ENCODE measurements at places on chromosomes 7 and 10. TPM values are rescaled to one million over a fixed set of nuclear protein-coding genes. Genes with fewer than 3 reads are reported as not detected.
A peak's percentile ranks its signal among the peaks of the same experiment; 100 is the strongest.

DNA sequence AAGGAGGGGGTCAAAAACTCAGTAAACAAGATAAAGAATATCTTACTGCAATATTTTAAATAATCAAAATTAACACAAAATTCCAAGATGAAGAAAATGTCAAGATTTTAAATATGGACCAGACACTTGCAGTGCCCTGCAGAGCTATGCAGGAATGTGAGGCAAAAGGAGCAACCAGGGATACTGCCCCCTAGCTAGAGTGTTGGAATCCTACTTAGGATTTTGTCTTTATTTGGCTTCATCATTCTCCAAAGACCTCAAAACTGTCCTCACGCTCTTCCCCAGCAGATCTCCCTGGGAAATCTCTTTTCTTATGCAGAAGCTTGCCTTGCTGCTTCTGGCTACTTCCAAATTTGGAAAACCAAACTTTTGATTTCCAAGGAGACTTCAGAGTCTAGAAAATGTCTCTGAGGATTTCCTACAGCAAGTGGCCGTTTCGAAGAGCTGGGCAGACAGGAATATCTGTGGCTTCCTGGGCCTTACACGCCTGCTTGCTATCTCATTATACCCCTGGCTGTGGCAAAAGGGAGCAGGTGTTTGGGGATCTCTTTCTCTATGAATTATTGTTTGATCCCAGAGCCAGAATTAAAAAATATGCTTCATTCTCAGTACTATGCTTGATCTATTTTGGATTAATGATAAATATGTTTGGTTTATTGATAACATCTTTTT is 232.2 kb upstream of the BMPER start:
- DNase-seq: no peak

- DNase-seq: no peak
Observed at GRCh38 chr10:4285121-4285520, 500.1 kb upstream of the KLF6 start.

GRCh38 chr10:47316131-47316530 is 6.1 kb upstream of the GDF2 start:
- peak; percentile 6 for DNase-seq

GRCh38 chr10:34415039-34415438 is 400.1 kb downstream of the PARD3 start:
- no peak for DNase-seq

DNA sequence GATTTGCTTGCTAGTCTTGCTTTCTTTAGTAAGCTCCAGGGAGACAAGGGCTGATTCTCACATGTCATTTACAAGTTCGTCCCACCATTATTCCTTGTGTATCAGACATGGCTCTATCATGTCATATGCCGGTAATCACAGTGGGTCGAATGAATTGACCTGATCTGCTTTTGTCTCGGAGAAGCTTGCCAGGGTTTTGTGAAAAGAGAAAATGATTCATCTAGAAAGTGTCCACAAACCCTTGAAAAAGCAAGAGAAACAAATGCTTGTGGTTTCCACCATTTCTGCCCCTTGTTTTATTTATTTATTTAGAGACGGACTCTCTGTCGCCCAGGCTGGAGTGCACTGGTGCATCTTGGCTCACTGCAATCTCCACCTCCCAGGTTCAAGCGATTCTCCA is 278.5 kb downstream of the TCF7L2 start:
- DNase-seq: no peak

- no peak for DNase-seq
Observed at GRCh38 chr7:75738604-75738974, at the start of gene HIP1. Gene HIP1 (minus strand): TSS chr7:75738941. CDS start chr7:75738920, 21 bp downstream.

- DNase-seq: no peak
Observed at GRCh38 chr7:13602036-13602435, 387.4 kb downstream of the ETV1 start.

The LIPM gene
- total RNA-seq: not detected

The HHEX gene
- 12.2 TPM for total RNA-seq

The CALHM3 gene
- not detected for total RNA-seq

DNA sequence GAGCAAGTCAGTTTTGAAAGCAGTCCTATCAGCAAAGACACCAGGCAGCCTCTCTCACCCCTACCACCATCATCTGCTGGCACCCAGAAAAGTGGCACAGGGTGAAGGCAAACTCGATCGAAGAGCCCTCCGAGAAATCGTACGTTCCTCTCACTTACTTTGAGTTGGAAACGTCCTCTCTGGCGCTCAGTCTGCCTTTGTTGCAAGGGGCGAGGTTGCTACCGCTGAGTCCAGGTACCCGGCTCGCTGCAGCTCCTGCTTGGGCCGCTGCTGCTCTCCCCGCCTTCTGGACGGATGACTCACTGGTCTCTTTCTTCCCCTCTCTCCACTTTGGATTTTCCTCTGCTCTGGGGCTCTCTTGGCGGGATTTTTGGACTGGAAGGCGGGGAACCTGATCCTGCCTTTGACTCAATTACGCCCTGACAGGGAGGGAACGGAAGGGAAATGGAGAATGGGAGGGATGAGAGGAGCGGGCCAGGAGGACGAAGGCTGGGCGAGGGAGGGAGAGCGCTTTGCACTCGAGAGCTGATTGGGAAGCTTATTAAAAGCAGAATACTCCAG is at the start of gene PTN:
Gene PTN (minus strand): TSS at position 453 of the 561 bp plus-strand sequence. CDS start 88,760 bp downstream, outside the sequence.
- DNase-seq: no peak

GRCh38 chr10:23351926-23352519 is 7.4 kb upstream of the C10orf67 start:
- DNase-seq: no peak

DNA sequence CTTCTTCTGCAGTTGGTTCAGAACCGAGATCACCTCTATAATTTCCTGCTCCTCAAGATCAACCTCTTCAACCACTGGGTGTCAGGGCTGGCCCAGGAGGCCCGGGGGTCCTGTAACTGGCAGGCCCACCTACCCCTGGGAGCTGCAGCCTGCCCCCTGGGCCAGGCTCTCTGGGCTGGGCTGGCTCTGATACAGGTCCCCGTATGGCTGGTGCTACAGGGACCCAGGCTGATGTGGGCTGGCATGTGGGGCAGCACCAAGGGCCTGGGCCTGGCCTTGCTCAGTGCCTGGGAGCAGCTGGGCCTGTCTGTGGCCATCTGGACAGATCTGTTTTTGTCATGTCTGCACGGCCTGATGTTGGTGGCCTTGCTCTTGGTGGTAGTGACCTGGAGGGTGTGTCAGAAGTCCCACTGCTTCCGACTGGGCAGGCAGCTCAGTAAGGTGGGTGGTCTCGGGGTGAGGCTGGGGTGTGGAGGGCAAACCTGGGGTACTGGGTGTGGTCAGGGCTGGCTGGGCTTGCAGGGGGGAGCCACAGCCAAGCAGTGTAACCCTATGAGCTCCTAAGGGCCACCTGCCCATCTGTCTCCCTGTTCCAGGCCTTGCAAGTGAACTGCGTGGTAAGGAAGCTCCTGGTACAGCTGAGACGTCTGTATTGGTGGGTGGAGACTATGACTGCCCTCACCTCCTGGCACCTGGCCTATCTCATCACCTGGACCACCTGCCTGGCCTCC is 4.2 kb downstream of the TMEM270 start:
- DNase-seq: no peak

The VPS37D gene
- 1.4 TPM for total RNA-seq

GRCh38 chr7:77661816-77662215 is 34.4 kb upstream of the RSBN1L start:
- no peak for DNase-seq

DNA sequence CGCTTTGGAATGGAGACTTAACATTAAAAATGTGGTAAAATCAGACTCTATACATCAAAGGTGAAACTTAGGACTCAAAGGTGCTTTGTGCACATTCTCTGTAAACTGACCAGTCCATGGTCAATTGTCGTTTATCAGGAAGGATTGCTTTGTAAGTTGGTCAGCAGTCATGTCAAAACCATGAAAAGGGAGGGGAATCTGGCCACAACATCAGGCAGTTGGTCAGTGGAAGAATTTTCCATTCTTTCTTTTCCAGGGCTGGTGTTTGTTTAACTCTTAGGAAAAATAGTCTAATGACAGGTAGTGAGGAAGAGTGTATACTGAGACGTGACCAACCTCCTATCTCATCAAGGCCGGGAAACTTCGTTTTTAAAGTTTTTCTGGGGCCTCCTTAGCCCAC is 226.5 kb downstream of the ADK start:
- DNase-seq: no peak

DNA sequence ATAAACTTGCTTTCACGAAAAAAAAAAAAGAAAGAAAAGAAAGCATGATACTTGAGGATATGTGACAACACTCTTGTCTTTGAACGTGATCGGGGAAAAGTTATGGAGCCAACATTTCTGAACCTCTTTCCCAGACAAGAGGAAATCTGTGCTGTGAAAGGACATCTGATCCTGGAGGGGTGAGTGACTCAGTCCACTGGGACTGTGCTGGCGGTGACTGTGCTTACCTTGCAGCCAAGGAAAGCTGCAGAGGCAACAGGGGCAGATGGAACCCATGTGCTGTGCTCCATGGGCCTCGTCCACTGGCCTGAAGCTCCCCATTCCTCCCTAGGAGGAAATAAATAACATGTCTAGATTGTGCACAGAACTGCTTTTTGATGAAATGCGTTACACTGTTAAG is 116.5 kb upstream of the RAB11FIP2 start:
- no peak for DNase-seq

- no peak for DNase-seq
Observed at GRCh38 chr7:55565681-55566080, 6.6 kb downstream of the VOPP1 start.

DNA sequence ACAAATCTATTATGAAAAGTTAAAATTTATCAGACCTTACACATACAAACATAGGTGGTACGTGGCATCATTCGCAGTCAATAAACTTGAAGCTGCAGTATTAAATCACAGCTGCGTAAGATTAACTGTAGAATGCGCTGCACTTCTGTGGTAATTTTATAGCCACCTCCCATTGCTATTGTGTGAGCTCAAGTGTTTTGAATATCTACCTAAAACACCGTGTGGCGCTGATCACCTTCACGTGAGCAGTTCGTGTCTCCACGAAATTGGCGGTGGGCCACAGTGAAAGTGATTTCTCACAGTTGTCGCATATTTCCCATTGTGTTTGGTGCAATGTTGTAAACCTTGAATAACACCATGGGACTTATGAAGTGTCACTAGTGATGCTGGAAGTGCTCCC is 102.8 kb downstream of the PLPP4 start:
- DNase-seq: no peak

DNA sequence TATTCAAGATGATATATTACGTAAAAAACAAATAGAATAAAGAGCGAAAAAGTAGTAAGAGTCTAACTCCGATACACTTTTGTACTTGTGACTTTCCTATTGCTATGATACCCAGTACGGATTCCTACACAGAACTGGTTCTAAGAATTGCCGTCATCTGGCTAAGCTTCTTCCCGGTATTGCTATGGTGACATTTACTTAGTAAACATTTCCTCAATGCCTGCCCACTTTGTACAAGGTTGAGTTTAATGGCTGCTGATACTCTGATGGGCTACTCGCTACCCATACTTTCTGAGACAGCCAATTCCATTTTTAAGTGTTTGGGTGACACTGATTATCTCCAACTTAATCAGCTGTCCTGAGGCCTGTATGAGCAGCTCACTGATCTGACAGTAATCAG is 55.6 kb downstream of the OSBPL3 start:
- DNase-seq: no peak

DNA sequence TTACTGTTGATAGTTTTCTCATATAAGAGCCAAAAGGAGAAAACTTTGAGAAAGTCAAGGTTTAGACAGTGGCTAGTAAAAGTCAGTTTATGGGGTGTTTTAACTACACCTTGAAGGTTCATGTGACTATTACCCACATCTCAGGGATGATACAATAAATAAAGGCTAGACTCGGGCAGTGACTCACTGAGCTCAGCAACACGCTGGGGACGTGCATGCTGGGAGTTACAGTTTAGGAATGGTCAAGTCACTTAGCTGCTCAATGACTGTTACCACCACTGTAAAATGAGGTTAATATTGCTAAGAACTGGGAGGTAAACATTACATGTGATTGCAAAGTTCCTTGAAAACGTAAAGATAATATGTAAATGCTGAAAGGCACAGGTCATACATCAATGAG is 1254.4 kb upstream of the PHF14 start:
- no peak for DNase-seq

GRCh38 chr7:129188892-129189660 is 643 bp downstream of the SMO start:
- DNase-seq: no peak

The FZD1 gene
- 25.7 TPM for total RNA-seq

DNA sequence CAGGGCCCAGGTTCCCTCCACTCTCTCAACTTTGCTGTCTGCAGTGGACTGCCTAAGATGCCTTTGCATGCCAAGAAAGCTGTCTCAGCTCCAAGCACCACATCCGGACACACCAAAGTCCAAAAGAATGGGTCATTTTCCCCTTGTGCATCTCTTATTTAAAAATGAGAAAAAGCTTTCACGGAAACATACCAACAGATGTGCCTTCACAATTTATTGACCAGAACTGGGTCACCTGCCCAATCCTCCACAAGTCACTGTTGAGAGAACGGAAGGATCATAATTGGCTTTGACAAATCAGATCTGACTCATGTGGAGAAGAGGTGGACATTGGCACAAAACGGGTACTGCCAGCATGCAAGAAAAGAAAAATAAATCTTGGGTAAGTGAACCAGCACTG is 258.3 kb downstream of the SNX13 start:
- DNase-seq: no peak

DNA sequence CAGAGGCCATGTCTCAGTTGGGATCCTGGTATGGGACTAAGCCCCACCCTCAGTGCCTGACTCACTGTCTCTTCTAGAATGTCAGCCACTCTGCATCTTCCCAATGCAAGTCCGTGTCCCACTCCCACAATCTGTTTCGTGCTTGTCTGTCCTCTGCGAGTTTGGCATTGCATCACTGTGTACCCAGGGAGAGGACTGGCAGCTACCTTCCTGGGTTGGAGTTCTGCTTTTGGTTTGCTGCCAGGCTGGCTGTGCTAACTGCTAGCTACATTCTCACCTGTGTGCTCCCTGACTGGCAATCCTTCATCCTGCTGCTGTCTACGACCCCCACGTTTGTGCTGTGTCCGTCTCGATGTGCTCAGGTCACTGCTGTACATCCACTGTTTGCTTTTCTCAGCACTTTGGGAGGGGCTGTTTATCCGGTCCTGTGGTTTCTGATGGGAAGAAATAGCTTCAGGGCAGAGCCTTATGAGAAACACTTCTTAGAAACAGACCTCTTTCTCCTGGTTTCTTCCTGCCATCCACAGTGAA is 56.0 kb upstream of the GLI3 start:
- DNase-seq: peak; percentile 72

DNA sequence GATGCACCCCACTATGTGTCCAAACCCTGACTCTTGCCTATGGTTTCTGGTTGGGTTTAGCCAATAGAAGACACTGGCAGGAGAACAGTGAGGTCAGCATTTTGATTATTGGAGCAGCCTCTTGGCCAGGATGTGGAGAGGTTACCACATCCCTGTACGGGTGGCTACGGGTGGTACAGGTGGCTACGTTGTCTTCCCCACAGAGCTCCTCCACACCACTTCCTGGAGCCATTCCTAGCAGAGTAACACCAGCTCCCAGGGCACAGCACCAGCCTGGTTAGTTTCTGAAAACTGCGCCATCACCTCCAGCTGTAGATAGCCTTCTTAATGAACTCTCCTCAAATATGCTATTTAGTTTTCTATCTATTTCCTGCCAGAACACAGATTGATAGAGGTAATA is 445.2 kb downstream of the INHBA start:
- DNase-seq: no peak
